Caco-2 (cell line): ENCODE measurements at places on chromosomes 3 and 15. TPM values are rescaled to one million over a fixed set of nuclear protein-coding genes. Genes with fewer than 3 reads are reported as not detected.

Gene CHRD
- 5.5 and 6.4 TPM in 2 replicates for total RNA-seq

- DNase-seq, result no peak
Observed at GRCh38 chr15:63718590-63719035, 115.1 kb downstream of the HERC1 start.

DNA sequence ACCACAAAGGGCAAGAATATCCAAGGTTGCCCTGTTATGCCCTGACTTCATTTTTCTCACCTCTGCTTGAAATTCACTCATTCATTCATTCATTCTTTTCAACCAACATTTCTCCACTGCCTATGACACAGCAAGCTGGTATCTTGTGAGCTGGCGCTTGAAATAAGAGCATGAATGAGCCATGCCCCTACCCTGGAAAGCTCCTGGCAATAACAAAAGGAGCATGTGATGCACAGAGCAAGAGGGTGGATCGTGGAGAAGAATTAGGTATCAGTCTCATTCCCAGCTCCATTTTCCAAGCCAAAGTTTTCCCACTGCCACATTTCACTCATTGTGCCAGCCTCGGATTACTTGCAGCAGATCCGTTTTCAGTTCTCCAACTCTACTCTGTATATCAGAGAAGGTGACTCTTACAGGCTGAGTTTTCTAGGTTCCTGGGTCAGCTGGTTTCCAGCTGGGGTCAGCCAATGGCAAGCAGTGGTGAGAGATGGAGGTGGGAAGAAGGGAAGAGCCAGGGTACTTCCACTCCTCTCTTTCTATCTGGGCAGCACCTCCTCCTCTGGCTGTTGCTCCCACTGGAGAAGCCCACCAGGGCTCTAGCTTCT, 144.8 kb downstream of the SUCLG2 start:
- DNase-seq, result no peak

GRCh38 chr3:58848826-58849225, 182.3 kb upstream of the FAM3D start:
- no peak for DNase-seq

- DNase-seq, result no peak
Observed at GRCh38 chr3:132083583-132084279, 48.9 kb upstream of the CPNE4 start.

DNA sequence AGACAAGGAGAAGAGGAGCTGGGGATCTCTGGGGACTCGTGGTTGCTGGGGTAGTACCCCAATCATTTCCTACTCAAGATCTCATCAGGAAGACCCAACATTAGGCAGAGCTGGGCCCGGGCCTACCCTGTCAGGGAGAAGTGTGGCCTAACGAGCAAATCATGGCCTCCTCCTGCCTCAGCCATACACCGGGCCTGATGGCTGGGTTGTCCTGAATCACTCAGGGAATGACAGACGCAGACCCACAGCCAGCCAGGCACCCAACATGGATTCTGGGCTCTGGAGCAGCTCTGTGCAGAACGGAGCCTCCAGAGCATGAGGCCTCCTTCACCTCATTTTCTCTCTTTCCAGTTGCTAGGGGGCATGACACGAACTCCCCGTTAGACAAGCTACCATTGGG, 19.7 kb downstream of the ITGA11 start:
- no peak for DNase-seq

GRCh38 chr15:100922192-100923040, 3.3 kb downstream of the LRRK1 start:
- DNase-seq, result no peak

- DNase-seq, result no peak
Observed at GRCh38 chr3:33883951-33884561, 85.6 kb downstream of the PDCD6IP start.

GRCh38 chr3:16372362-16373292, 107.6 kb downstream of the OXNAD1 start:
- DNase-seq, result no peak

GRCh38 chr3:141237701-141238521, 6.3 kb downstream of the PXYLP1 start:
- no peak for DNase-seq
